Left kidney (tissue), 8 donors: ENCODE measurements at places on chromosomes 5 and 9.

GRCh38 chr5:68793074-68793473, 300.7 kb upstream of the SLC30A5 start:
- no peak for DNase-seq

GRCh38 chr9:8816361-8816760, 1016.8 kb upstream of the DMAC1 start:
- DNase-seq = peak; percentile 55

GRCh38 chr9:115591584-115591984, 473.6 kb upstream of the TNC start:
- DNase-seq = peak; percentile 83

GRCh38 chr5:15008921-15009320, 137.3 kb upstream of the ANKH start:
- DNase-seq = no peak

GRCh38 chr9:137136881-137137607, 1.9 kb upstream of the GRIN1 start:
- no peak for DNase-seq

- DNase-seq = no peak
Measured at GRCh38 chr5:139910036-139910435, 114.4 kb downstream of the PSD2 start.

DNA sequence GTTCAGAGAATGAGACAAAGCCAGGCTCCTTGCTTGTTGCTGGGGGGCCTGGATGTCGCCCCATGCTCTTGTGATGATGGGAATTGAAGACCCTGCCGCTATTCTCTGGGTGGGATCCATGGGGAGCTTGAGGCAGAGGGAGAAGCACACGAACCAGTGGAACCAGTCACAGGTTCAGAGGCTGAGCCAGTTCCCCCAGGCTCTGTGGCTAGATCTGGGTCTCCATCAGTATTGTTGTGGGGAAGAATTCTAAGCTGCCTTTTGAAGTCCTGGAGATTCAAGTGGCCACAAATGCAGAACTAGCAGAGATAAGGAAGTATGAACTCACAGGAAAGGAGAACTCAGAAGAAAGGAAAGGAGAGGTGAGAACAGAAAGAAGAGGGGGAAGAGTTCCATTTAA, 219.4 kb downstream of the MSX2 start:
- no peak for DNase-seq

GRCh38 chr5:141507387-141508091, 18.7 kb downstream of the PCDHGC5 start:
- no peak for DNase-seq

- DNase-seq = no peak
Measured at GRCh38 chr9:118782790-118783463, 586.3 kb downstream of the BRINP1 start.

- no peak for DNase-seq
Measured at GRCh38 chr5:52808316-52808901, 20.7 kb downstream of the ITGA1 start.
